ENCODE measurements at places on chromosomes 12 and 14.

GRCh38 chr12:62291864-62292760 lies 31.9 kb downstream of the USP15 start:
- peak; percentile 50 for DNase-seq

GRCh38 chr14:64215978-64216377 lies 78.2 kb downstream of the ESR2 start:
- DNase-seq = no peak

DNA sequence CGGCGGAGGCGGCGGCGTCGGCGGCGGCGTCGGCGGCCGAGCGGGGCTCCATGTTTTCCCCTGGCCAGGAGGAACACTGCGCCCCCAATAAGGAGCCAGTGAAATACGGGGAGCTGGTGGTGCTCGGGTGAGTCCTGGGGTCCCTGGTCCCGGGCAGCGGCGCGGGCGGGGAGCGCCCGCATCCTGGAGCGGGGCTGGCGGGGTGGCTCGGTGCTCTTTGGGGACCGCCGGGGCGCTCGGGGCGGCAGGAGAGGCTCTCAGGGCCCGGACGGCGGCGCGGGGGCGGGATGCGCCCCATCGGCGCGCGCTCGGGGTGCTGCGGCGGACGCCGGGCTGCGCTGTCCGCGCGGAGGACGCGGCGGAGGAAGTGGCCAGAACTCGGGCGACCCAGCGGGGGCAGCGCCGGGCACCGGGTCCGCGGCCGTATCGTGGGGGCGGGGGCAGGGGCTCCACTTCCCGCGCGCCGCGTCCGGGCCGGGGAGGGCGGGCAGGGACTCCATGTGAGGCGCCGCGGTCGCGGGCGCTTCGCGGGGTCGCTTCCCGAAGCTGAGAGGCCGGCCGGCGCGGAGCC lies 485 bp downstream of the PELI2 start:
- DNase-seq = peak; percentile 36

DNA sequence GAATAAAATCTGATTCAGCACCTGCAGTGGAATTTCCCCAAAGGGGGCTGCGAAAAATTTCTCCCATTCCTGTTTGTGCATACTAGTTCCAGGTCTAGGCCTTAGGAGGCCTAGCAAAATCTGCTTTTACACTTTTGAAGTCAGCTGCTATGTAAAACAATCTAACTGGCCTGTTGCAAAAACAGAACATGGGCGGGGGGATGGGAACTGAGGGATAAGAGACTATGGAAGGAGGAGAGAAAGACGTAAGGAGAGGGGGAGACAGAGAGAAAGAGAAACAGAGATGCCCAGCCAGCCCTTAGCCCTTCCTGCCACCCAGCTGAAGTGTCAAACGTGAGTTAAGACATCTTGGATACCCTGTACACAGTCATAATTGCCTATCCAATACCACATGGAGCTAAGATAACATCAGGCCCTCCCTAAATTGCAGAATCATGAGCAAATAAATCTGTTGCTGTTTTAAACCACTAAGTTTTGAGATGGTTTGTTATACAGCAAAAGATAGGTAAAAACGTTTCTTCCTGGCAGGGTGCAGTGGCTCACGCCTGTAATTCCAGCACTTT lies 45.6 kb downstream of the SPTLC2 start:
- no peak for DNase-seq

GRCh38 chr12:92356425-92356824 lies 210.8 kb upstream of the BTG1 start:
- DNase-seq = no peak

DNA sequence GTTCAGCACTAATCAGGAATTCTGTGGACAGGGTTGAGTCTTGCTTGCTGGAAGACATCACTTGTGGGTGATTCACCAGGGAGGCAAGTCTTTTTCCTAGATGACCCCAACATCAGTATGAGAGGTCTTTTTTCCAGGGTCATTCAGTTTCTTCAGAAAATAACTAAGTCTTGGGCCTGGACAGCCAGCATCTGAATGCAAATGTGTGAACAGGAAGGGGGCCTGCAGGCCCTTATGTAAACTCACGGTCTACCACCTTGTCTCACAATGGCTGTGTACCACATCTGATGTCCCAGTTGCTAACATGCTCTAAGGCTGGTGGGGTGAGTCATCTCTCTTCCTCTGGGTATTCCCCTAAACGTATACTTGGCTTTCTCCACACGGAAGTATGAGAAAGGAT lies 79.2 kb downstream of the HECTD4 start:
- DNase-seq = peak; percentile 91

DNA sequence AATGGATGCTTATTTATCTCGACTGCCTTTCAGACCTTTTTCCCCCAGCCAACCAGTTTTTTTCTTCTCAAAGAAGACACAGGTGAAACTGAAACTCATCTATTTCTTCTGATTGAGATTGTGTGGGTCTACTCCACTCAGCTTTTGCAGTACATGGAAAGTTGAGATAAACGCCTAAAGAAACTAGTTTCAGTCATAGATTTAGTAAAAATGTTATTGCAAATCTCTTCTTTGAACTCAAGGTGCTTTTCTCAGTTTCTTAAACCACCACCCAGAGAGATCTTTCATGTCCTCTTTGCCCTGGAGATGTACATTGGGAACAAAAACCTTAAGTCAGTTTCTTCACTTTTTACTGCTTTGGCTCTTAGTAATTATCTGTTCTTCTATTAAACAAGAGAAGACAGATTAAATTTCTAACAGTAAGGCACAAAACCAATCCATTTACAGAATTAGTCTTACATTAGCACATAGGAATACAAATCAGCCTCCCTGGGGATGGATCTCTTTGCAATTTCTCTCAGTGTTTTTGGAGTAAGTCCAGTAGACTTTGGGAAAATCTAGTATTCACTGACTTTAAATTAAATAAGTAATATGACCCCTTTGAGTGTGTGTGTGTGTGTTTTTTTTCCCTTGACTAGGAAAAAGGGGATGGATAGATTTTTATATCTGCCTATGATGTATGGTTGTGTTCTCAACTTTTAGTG lies 11.6 kb downstream of the FBXW8 start:
- DNase-seq = no peak

GRCh38 chr14:64387232-64387781 lies 846 bp upstream of the MTHFD1 start:
- DNase-seq = peak; percentile 27

DNA sequence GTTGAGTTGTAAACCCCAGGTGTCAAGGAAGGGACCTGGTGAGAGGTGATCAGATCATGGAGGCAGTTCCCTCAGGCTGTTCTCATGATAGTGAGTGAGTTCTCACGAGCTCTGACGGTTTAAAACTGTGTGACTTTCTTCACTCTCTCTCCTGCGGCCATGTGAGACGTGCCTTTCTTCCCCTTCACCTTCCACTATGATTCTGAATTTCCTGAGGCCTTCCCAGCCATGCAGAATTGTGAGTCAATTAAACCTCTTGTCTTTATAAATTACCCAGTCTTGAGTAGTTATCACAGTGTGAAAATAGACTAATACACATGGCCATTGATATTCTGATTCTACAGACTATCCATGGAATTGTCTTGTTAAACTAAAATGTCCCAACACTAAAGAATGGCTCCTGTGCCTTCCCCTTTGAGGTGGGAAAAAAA lies 85.6 kb downstream of the SLC2A13 start:
- DNase-seq = no peak
